Left lobe of liver (tissue), 2 donors: ENCODE measurements at places on chromosomes 5 and 9. TPM values are rescaled to one million over a fixed set of nuclear protein-coding genes. Genes with fewer than 3 reads are reported as not detected.

GRCh38 chr9:99513441-99514112, 291.5 kb downstream of the SEC61B start:
- DNase-seq, result no peak

Gene MEIKIN
- total RNA-seq, result not detected

Gene CER1
- not detected for total RNA-seq

DNA sequence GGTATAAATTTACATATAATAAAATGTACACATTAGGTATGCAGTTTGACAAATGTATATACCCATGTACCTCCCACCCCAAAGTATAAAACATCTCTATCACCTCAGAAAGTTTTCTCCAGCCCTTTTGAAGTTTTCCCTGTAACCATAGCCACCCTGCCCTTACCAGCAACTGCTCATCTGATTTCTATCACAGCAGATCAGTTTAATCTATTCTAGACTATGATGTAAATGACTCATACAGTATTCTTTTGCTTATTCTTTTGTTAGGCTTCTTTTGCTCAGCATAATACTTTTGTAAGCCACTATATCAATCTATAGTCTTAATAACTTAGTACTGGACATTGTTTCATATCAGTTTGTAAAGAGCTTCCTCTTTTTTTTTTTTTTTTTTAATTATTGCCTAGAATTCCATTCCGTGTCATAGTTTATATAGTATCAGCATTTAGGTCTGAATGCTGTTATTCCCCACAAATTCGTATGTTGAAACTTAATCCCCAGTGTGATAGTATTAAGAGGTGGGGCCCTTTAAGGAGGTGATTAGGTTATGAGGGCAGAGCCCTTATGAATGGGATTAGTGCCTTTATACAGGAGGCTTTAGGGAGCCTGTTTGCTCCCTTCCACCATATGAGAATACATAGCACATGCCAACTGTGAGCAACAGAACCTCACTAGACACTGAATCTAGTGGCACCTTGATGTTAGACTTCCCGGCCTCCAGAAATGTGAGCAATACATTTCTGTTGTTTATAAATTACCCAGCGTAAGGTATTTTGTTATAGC, 20.3 kb downstream of the MELK start:
- no peak for DNase-seq

DNA sequence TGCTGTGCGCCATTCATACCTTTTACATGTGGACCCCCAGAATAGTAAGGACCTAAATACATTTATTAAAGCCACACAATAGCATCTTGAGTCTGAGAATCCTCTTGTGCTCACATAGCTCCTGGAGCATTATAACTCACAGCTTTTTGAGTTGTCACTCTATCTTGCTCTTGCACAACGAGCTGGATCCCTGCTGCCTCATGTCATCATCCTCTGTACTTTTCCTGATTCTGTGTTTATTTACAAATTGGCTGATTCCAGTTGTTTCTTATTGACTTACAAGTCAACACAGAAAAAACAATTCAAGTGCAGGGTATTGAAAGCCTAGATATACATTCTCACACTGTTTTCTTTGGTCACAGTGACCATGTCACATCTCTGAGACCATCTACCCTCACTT, 112.9 kb downstream of the SLC1A3 start:
- DNase-seq, result no peak

DNA sequence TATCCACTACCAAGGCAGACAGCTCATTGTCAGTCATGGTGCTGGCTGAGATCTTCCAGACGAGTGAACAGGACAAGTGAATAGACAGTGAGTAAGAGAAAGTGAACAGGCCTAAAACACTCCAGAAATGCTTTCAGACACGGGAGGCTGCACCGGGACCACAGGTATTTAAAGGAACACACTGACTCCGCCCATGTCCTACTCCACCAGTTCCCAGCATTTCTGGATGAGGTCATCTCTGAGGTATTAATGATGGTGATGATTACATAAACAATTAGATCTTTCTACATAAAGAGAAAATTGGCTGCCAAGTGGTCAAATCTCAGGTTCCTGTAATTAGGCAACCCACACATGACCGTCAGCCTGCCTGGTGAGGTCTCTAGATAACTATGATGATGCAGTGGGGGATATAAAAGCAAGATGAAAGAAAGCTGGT, at the start of gene ACTBL2:
TSS of gene ACTBL2 (minus strand) at position 141 of the 436 bp plus-strand sequence. CDS start at position 37, 104 bp downstream.
- DNase-seq, result no peak

GRCh38 chr9:77161966-77162365, 15.4 kb upstream of the VPS13A start:
- no peak for DNase-seq

DNA sequence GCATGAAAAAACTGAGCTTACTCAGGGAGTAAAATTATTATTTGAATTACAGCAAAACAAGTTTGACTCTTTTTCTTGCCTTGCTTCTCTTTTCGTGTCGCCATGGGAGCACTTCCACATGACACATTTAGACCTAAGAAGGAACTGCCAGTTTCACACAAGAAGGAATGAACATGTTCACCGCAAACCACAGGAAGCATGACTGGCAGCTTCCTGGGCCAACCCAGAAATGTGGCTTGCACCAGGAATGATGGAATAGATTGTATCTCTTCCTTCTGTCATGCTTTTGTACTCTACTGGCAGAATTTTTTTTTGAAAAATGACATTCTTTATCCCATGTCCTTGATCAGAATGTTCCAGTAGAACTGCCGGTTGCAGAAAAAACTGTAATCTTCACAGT, 32.9 kb upstream of the MAN2A1 start:
- DNase-seq, result peak; percentile 53

DNA sequence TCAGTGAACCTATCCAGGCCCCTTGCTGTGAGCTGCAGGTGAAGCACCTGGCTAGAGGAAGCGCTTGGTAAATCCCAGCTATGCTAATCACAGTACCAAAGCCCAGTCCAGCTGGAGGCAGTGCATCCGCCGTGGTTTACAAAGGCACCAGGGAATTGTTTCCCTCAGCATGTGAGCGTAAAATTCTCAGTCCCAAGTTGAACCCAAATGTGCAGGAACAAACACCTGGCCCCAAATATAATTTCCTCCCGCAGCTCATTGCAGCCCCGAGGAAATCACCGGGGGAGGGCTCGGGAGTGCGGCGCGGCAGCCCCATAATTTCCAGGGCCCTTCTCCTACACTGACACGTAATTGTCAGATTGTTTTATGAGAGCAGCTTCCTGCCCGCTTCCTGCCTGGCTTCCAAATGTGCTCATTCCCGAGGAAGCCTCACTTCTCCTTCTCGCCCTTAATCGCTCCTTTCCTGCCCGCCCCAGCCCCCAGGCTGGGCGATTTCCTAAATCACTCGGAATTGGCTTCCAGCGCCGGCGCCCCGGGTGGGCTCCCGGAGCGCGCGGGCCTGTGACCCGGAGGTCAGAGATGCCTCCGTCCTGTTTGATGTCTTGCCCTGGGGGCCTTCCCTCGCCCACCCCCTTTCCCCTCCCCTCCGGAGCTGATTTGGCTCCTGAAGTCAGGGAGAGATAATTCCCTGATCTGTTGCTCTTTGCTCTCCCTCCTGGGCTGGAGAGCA, 134.4 kb downstream of the FGF1 start:
- DNase-seq, result no peak

GRCh38 chr5:111869681-111870080, 112.7 kb upstream of the NREP start:
- no peak for DNase-seq

DNA sequence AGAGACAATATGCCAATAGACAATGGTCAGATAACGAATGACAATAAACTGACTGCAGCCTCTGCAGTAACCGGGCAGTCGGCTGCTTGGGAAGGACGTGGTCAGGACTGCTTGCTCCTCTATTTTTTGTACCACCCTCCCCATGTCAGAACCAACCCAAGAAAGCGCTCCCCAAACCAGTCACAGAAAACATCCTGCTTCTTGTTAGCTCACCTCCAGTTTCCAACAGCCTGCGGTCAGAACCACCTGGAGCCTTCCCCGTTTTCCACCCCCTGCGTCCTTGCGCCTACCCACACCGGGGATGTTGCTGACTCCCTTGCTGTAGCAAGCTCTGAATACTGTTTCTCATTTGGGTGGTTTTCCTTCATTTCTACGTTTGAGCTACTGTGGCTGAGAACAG, 1.7 kb upstream of the MRNIP start:
- no peak for DNase-seq

GRCh38 chr5:91182763-91183162, 200.4 kb downstream of the ARRDC3 start:
- no peak for DNase-seq

DNA sequence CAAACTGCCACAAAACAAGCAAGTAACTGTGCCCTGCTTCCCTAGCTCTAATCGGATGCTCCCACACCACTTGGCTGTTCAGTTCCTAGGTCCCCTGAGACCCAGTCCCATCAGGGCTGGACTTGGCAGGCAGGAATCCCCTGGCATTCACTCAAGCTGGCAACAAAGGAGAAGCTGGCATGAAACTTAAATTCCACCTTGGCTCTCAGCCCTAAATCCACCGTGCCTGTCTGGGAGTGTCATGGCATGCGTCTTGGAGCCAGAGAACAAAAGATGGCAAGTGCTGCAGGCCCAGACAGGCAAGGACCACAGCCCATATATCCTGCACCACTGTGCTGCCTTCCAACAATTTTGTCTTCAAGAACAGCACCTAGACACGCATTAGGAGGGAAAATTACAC, 38.2 kb downstream of the ETF1 start:
- DNase-seq, result peak; percentile 81

Gene IL4
- total RNA-seq, result not detected

DNA sequence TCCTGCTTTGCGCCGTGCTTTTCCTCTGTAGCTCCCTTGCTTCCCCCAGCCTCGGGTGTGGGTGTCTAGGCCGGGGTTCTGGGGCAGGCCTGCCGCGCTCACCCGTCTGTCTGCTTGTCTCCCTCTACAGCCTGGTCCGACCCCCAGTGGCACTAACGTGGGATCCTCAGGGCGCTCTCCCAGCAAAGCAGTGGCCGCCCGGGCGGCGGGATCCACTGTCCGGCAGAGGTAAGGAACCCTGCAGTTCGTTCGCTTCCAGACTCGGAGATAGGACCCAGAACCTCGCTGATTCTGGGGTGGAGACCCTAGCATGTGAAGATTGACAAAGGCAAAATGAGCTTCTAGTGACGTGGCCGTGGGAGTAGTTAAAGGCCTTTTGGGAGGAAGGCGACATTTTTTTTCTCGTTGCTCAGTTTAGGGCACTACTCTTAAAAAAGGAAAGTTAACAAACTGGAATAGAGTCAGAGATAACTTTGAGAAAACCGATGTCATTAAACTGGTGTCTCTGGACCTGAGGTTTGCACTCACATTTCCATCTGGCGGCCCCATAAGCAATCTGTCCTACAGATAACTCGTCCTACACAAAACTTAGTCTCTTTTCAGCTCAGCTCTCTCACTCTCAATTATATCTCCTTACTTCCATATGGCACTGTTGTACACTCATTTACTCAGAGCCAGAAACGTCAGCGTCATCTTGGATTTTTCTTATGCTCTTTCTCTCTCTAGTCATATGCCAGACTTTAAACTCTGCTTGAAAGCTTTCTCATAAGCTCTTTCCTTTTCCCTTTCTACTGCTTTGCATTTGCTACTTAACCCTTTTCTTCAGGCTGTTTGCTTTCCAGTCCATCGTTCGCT, 561 bp downstream of the SEC61B start:
- DNase-seq, result no peak

DNA sequence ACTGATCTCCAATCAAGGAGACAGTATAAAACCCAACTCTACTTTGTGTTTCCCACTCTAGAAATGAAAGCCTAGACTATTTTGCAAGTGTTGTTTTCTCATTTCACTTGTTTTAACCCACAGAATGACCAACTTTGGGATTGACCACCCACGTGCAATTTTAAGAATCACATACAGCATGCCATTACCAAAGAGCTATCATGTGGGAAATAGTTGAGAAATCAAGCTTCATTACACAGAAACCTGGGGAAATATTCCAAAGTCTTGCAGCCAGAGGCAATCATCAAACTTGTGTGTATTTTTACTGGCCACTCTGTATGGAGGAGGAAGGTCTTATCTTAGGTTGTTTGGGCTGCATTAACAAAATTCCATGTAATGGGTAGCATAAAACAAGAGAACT, 451.4 kb upstream of the DAB2 start:
- no peak for DNase-seq

- no peak for DNase-seq
Measured at GRCh38 chr5:158606233-158606632, 493.5 kb downstream of the EBF1 start.

GRCh38 chr9:90526386-90526785, 116.2 kb downstream of the DIRAS2 start:
- DNase-seq, result no peak

DNA sequence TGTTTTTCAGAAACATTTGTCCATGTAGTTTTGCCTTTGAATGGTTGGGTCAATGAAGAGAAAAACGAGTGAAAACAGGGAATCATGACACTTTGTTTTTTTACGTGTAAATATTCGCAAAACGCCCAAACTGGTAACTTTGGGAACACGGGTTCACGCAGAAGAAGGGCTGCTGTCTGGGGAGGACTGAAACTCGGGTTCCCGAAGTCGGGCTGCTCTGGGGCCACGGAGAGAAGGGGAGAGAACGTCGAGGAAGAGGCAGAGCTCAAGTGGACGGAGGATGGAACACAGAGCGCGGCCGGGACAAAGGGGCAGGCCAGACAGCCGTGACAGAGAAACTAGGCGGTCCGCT, 478 bp upstream of the SETD9 start:
- DNase-seq, result no peak

- no peak for DNase-seq
Measured at GRCh38 chr5:113713051-113713450, 199.6 kb downstream of the YTHDC2 start.

DNA sequence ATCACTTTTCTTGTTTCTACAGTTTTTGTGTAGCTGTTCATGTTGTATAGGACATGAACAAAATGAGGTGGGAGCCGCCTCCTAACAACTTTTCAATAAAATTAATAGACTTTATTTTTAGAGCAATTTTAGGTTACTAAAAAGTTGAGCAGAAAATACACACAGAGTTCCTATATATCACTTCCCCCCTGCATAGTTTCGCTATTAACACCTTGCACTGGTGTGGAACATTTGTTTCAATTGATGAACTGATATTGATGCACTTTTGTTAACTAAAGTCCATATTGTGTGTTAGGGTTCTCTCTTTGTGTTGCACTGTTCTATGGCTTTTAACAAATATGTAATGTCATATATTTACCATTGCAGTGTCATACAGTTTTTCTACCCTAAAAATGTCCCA, 47.8 kb upstream of the KCNN2 start:
- no peak for DNase-seq

DNA sequence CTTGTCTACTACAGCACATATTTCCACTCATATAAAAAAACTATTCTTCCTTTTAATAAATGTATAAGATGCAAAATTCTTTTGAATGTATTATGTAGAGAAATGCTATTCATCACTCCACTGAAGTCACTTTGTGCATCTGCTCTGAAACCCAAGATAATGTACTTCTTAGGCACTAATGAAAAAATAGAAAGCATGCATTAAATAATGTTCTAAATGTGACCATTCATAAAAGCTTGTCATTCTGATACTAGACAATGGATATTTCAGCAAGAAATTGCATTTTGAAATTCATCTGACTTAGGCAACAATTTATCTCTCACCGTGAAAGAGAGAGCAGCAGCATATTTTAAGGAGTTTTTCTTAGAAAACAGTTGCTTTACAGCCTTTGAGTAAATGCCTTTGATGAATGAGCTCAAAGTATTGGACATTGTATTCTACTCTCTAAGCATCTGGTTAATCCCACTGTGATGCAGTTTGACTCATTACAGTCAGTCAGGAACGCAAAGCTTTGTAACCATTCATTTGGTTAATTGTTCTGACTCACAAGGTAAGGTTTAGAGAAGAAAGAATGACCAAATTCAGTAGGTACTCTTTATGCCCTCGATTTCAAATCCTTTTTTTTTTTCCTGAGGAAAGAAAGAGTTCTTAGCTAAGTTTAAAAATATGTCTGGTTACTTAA, 2233.8 kb upstream of the C9orf72 start:
- no peak for DNase-seq

Gene DCANP1
- total RNA-seq, result not detected
